OCI-M1 (cell line): ENCODE measurements at places on chromosomes 3 and 15.

GRCh38 chr15:69146724-69147435, 13.6 kb upstream of the GLCE start:
- DNase-seq: no peak

- DNase-seq: no peak
Measured at GRCh38 chr3:158453865-158454264, 117.1 kb upstream of the MLF1 start.

- no peak for DNase-seq
Measured at GRCh38 chr15:57205027-57205855, 171.1 kb upstream of the CGNL1 start.

GRCh38 chr15:81071120-81071519, 63.0 kb upstream of the CFAP161 start:
- no peak for DNase-seq

GRCh38 chr3:64152676-64153466, 72.4 kb downstream of the PRICKLE2 start:
- DNase-seq: no peak

- DNase-seq: no peak
Measured at GRCh38 chr15:25250906-25251622, 187.8 kb downstream of the UBE3A start.

DNA sequence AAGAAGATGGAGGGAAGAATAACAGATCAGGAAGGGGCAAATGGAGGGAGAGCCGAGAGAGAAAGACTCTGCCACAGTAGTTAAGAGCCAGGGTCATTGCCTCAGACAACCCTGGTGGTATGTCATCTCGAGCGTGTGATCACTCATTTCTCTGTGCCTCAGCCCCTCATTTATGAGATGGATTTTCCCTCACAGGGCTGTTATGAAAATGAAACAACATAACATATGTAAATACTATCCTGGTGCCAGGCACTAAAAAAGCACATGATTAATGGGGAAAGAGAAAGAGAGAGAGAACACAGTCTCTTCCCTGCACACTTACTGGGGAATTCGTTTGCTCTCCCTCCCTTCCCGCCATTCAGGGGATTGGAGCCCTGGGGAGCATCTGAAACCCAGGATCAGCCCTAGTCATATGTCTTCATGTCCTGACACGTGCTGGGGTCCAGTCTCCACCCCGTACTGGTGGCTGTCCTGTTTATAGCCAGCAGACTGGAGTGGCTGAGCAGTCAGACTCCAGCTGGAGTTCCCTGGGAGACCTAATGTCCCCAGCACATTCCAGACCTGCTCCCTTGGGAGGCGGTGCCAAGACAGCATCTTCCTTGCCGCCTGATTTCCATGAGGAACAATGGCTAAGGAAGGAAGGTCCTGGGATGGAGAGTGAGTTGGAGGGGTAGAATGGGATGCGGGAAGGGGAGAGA, 14.7 kb upstream of the AMOTL2 start:
- DNase-seq: no peak

DNA sequence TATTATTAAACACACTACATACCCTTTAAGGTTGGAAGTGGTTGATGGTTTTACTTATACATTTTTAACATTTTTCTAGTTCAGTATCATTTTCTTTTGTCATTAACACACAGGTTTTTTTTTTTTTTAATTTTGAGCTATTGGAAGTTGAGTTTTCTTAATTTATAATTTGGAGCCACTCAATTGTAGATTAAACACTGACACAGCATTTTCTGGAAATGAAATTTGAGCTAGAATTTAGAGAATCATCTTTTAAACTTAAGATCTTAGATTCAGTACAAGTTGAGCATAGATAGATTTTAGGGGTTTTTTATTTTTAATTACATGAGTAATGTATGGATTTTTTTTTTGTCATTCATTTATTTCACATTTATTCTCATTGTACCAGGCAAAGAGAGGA, 35.0 kb downstream of the RASA2 start:
- no peak for DNase-seq

GRCh38 chr3:38582316-38582715, 67.2 kb downstream of the SCN5A start:
- DNase-seq: no peak

DNA sequence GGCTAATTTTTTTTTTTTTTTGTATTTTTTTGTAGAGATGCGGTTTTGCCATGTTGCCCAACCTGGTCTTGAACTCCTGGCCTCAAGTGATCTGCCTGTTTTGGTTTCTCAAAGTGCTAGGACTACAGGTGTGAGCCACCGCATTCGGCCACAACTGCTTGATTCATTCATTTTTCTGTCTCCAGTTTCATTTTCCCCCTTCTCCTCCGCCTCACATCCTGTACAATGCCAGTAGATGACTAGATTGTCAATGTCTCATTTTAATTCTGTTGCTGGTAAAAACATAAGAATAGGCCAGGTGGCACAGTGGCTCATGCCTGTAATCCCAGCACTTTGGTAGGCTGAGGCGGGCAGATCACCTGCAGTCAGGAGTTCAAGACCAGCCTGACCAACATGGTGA, 12.0 kb upstream of the ZNF592 start:
- DNase-seq: no peak

DNA sequence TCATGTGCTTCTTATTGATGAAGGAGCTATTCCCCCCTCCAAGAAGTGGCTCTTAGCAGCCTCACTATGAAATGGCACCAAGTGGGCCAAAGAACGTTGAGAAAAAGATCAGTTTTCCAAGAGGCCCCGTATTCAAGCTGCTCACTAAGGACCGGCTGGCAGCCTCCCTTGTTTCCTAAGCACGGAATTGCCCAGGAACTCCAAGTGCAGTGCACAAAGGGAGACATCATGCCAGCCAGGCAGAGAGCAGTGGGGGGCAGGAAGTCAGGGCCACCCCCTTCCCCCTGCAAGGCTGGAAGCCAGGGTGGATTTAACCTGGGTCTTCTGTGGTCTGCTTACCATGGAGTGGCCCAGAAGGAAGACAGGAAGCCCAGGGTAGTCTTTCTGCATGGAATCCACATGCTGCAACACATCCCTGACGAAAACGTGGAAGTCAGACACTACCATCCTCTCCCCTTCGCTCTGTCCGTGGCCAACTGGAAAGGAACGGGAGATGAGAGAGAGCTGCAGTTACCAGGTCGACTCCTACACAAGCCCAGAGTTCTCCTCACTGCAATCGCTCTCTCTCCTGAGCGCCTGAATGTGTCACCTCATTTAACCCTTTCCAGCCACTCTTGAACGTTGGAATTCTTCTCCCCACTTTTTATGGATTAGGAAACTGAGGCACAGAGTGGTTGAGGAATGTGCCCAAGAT, 49.5 kb downstream of the ABTB1 start:
- DNase-seq: no peak

DNA sequence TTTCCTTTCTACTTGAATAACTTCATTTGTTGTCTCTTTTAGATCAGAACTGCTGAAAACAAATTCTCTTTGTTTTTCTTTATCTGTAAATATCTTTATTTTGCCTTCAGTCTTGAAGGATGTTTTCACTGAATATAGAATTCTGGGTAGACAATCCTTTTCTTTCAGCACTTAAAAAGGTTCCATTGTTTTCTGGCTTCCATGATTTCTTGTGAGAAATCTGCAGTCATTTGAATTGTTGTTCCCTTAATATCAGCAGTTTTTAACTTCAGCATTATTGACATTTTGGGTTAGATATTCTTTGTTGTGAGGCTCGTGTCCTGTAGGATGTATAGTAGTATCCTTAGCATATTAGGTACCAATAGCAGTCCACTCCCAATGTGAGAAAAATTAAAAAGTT, 65.8 kb downstream of the SV2B start:
- DNase-seq: peak; percentile 2

DNA sequence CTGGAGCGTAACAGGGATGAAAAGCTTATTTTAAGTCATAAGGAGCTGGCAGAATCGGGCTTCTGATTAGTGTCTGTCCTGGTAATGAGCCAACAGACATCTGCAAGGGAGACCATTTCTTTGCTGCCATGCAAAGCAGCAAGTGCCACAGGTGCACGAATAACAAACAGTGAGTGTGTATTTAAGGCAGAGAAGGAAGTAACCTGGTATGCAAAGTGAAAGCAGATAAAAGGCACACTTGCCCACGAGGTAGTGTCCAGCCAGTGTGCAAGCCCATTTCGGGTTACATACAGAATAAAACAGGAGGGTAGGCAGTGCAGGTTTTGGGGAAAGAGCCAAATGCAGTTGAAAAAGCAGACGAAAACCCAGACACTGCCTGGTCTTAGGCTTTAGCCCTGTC, 1153.7 kb downstream of the SI start:
- DNase-seq: no peak

- DNase-seq: no peak
Measured at GRCh38 chr3:185843126-185843525, 18.3 kb upstream of the IGF2BP2 start.

DNA sequence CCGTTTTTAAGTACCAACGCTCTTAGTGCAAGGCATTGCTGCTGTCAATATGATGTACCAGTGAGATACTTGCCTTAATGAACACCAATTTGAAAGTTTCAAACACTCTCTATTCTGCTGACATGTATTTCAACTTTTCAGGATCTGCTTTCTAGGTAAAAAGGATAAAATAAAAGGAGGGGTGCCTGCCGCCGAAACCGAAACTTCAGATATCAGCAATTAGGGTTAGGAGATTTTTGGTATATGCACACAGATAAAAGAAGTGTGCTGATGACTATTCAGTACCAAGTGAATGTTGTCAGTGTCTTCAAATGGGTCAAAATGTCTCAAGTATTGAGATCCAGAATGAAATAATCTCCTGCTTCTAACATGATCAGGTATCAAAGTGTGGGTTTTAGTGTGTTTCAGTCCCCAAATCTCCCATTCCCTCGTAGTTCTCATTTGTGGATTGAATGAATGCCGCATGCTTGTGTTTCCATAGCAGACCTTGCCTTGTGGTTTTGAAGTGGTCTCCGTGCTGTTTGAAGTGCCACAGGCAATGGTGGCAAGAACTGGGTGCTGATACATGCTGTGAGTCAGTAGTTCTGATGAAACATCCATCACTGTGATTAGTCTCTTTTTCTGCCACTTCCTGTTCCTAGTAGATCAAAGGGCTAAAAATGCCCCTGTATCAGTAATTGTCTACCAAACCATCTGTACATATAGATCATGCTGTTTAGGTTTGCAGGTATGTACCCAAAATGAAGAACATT, 22.5 kb downstream of the CHST14 start:
- peak; percentile 44 for DNase-seq

DNA sequence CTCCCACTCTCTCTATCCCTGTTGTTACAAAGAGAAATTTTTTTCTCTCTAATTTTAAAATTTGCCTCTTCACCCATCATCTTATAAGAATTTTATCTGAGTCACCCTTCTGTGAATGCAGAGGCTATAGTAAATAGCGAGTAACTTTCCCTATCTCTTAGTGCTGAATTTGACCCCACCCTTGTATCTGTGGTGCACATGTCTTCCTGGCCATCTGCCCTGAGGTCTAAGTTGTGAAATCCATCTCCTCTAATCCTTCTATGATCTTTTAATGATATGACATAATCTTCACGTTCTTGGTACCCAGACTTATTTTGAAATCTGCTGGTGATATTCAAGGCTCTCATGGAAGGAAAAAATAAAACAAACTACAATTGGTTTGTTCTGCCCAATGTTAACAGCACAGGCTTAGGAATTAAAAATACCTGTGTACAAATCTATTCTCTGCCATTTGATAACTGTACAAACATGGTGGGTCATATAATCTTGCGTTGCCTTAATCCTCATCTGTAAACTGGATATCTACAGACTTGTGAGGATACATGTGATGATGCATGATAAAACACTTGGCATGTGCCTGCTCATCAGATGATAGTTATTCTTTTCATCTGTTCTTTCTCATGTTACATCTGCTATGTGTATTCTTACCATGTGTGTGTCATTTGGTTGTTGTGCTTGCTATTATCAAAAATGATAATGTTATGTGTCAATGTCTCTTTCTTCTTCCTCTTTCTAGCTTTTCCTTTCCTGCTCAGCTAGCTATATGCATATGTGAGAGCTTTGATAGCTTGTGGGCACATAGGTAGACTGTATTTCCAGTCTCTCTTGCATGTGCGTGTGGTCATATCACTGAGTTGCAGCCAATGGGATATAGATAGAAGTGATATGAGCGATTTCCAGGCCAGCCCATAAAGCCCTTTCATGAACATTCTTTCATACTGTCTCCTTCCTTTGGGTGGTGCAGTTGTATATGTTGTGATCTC, 13.7 kb upstream of the CCR3 start:
- peak; percentile 96 for DNase-seq

DNA sequence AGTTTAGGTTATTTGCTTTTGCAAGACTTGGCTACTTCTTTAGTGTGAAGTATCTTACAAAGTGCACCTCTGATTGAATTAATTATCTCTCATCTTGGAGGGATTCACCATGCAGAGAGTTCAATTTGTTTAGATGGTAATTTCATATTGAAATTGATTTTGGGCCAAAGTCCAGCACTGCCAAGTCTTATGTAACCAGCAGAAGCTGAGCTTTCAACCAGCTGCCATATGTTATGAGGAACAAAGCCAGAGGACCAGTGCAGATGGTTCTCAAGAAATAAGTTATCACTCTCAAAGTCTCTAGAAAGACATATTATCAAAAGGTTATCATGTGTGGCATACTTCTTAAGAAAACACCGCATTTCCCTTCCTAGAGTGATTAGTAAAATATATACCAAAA, 29.0 kb downstream of the ABHD6 start:
- no peak for DNase-seq

- DNase-seq: no peak
Measured at GRCh38 chr3:55288657-55289056, 198.4 kb downstream of the WNT5A start.

GRCh38 chr3:184805351-184806038, 6.5 kb upstream of the VPS8 start:
- peak; percentile 83 for DNase-seq
